ENCODE measurements at places on chromosomes 16 and 17. TPM values are rescaled to one million over a fixed set of nuclear protein-coding genes. Genes with fewer than 3 reads are reported as not detected.

CDT1 gene
- polyA plus RNA-seq = 15.4 TPM

- no peak for DNase-seq
Observed at GRCh38 chr17:9035249-9035648, 13.9 kb downstream of the NTN1 start.

DNA sequence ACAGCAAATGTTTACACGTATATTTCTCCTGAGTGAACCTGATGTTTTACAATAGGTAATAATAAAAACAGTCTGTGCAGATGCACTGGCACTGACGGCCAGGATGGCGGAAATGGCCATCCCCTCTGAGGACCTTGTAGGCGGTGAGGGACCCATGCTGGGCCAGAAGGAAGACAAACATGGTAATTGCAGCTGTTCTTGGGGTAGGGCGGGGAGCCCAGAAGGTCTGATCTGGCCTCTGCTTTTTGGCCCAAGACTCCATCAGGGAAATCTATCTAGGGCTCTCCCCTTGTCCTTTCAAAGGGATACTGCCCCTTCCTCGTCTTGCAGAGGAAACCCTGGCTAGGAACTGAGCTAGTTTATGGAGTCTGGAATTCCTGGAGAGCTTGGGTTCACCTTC, 7.4 kb upstream of the LGALS9 start:
- DNase-seq = no peak

DNA sequence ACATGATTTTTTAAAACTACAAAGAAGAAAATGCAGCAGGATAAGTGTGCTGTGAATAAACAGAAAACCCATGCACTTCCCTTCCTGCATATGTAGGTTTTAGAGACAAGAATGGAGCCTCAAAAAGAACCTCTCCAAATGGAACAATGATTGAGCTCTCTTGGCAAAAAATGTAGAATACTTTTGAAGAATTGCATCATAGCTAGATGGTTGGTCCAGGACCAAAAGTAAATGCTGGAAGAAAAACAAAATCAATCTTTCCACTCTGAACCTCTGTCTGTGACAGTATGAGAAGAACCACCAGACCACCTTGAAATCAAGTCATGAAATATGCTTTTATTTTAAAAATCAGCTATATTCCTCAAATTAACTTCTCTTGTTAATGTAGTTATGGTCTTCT, 17.5 kb downstream of the HELZ start:
- no peak for DNase-seq

GRCh38 chr16:13970708-13971422, 50.9 kb downstream of the ERCC4 start:
- no peak for DNase-seq

PTX4 gene
- polyA plus RNA-seq = not detected

CD7 gene
- 0.58 TPM for polyA plus RNA-seq

GRCh38 chr16:47045023-47045422, 71.5 kb upstream of the DNAJA2 start:
- DNase-seq = peak; percentile 16

GRCh38 chr17:78925662-78926555, 722 bp upstream of the TIMP2 start:
- DNase-seq = no peak

TBC1D26 gene
- 0.40 TPM for polyA plus RNA-seq

DNA sequence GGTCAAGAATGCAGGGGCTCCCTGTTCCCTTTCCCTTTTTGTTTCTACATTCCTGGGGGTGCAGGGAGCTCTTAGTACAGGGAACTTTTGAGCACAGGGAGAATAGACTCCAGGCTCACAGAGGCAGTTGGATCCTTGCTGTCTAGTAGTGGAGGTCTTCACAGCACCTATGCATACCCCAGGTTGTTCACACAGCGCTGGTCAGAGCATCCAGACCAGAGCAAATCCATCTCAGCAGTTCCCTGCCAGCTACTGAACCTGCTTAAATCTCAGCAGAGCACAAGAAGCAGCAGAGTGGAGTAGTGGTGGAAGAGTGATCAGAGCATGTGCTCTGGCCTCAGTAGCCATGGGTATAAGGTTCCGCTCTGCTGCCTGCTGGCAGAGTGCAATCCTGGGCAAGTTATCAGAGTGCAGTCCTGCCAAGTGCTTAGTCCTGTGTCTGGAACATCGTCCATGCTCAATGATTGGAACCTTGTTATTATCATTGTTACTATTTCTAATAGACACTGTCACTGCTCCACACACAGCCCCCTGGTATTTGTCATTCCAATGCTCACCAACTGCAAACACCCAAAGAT, 220.4 kb downstream of the CBLN1 start:
- no peak for DNase-seq

FAM117A gene
- polyA plus RNA-seq = 21.8 TPM

DNA sequence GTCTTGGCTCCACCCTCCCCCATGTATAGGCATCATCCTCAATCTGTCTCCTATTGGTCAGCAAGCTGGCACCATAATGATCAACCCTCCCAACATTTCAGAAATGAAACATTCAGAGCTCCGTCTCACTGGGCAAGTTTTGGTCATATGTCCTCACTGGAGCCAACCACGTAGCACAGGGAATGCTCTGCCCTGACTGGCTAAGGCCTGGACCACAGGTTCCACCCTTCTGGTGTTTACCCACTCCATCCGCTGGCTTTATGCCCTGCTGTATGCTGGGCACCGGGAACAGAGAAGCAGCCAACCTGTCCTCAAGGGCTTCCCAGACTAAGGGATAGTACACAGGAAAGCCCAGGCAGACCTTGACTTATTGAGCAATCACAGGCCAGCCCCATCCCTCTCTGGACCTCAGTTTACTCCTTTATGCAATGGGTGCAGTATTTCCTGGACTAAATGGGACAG, 20.5 kb downstream of the MYO15A start:
- no peak for DNase-seq

GRCh38 chr17:61155590-61156237, 243.9 kb upstream of the TBX2 start:
- no peak for DNase-seq

DNA sequence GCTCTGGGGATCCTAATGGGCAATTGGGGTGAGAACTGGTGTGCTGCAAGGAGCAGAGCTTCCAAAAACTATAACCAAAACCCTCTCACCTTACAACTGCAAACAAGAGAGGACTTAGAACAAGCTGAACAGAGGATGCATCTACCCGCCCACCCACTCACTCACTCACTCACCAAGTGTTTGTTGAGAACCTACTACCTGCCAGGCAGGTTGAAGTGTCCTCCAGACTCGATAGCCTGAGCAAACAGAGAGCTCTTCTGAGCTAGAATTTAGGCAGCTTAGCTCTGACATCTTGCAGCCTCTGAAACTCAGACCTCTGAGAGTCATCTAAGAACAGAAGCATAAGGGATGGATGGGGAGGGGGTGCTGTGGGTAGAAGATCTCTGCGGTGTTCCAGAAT, 41.2 kb downstream of the CACNG3 start:
- DNase-seq = no peak

- DNase-seq = no peak
Observed at GRCh38 chr16:46787909-46788308, 39.8 kb upstream of the MYLK3 start.

- no peak for DNase-seq
Observed at GRCh38 chr16:23420011-23420410, 33.0 kb downstream of the COG7 start.

DNA sequence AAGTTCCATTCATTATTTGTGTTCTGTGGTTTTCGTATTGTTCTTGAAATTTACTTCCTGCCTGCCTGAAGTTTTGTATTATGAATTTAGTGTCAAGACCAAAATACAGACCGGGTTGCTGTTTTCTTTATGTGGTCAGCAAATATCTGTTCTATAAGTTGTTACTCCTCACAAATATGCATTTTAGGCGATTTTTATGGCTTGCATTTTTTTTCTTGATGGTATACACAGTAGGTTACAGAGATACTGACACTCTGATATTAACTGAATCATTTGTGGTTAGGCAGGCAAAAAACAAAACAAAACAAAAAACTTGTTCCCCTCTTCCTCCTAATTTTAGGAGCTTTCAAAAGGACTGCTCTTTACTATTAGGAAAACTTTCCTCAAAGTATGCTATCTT, 52.6 kb downstream of the BCAS3 start:
- DNase-seq = no peak

SHISA9 gene
- 4.7 TPM for polyA plus RNA-seq

GRCh38 chr17:7550344-7550743, 1.5 kb downstream of the TNFSF12 start:
- DNase-seq = no peak

GRCh38 chr17:82098939-82099763, 1.1 kb upstream of the FASN start:
- DNase-seq = no peak

DNA sequence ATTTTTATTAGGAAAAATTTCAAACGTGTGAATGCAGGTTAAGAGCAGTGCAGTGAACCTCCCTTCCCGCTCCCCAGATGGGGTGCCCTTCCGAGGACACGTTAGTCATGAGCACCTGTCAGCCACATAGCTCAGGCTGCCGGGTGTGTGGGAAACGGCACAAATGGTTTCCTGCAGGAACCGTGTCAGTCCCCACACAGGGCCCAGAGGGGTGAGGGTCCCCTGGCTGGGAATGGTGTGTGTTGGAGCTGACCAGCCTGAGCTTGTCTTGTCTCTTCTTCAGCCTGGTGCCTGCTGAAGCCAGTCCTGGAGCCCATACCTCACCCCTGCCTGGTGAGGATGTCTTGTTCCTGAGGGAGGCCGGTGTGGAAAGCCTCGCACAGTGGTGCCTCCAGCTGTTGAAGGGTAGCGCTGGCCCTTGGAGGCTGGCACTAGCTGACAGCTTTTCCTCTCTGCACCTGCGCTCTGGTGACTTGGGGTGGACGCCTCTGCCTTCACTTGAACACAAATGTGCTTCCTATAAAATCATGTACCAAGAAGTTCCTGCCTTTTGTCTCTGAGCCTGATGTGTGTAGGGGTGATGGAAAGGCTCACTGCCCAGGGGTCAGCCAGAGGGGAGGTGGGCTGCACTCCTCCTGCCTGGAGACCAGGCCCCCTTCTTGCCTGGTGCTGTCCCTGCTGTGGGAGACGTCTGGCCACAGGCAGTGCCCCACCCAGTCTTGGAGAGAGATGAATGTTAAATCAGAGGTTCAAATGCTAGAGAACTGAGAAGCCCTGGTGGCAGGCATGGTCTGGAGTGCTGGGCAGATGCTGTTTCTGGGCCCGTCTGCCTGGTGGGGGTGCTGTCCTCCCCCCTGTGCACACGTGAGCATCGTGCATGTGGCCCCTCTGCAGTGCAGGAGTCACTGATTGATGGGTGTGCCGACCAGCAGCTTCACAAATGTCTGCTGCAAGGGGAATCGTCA, 102.6 kb upstream of the ZNF750 start:
- no peak for DNase-seq

- no peak for DNase-seq
Observed at GRCh38 chr17:44930667-44931066, 15.4 kb upstream of the GFAP start.

KRT27 gene
- not detected for polyA plus RNA-seq

Data from right renal pelvis (tissue), 4 donors.